ENCODE measurements at places on chromosomes 2 and 18.

- no peak for DNase-seq
Measured at GRCh38 chr2:64562148-64562784, 38.1 kb downstream of the AFTPH start.

DNA sequence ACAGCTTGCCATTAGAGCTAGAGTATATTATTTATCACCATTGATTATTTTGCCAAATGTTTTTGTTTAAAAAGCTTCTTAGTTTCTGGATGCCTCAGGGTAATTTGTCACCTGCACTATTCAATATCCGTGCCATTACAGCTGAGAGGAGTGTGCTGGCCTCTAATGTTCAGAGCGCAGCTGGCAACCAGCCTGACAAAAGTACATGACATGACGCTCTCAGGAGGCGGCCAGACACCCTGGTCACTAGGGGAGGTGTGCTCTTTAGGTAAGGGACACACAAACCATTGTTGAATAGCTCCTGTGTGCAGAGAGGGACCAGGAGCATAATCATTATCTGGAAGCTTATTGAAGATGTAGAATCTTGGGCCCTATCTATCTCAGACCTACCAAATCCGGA lies 20.3 kb downstream of the LIMS1 start:
- DNase-seq = no peak

DNA sequence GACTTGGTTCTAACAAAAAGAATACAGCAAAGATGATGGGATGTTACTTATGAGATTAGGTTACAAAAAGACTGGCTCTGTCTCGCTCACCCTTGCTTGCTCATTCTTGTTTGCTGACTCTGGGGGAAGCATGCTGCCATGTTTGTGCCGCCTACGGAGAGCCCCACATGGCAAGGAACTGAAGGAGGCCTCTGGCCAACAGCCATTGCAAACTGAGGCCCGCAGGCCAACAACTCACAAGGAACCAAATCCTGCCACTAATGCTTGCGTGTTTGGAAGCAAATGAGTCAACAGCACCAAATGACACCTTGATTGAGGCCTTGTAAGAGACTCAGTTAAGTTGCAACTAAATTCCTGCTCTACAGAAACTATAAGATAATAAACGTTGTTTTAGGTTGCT lies 297.6 kb upstream of the STON1 start:
- no peak for DNase-seq

GRCh38 chr2:35447215-35447614 lies 908.4 kb upstream of the CRIM1 start:
- no peak for DNase-seq

- DNase-seq = no peak
Measured at GRCh38 chr2:231930593-231931281, 4.5 kb upstream of the NPPC start.

GRCh38 chr2:230795856-230796255 lies 68.9 kb upstream of the ITM2C start:
- DNase-seq = no peak

DNA sequence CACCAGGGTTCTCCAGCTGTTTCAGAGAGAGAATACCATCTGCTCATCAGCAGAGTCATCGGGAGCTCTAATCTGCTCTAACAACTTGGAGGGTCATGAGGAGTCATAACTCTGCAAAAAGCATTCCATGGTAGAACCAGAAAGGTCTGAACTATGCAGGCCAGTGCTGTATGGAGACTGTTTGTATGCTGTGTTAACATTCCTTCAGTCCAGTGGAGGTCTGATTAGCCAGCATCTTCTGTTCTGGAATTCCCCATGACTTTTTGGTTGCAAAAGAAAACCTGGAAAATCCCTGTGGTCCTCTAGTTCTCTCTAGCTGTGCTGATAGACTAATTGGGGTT lies 9.4 kb upstream of the ITGB6 start:
- DNase-seq = no peak

GRCh38 chr2:216570357-216570756 lies 62.9 kb upstream of the IGFBP2 start:
- no peak for DNase-seq

- no peak for DNase-seq
Measured at GRCh38 chr2:222470802-222471468, 46.6 kb downstream of the SGPP2 start.

GRCh38 chr2:72743481-72743880 lies 82.4 kb downstream of the EXOC6B start:
- no peak for DNase-seq

- no peak for DNase-seq
Measured at GRCh38 chr2:140624200-140624599, 1506.6 kb downstream of the LRP1B start.

DNA sequence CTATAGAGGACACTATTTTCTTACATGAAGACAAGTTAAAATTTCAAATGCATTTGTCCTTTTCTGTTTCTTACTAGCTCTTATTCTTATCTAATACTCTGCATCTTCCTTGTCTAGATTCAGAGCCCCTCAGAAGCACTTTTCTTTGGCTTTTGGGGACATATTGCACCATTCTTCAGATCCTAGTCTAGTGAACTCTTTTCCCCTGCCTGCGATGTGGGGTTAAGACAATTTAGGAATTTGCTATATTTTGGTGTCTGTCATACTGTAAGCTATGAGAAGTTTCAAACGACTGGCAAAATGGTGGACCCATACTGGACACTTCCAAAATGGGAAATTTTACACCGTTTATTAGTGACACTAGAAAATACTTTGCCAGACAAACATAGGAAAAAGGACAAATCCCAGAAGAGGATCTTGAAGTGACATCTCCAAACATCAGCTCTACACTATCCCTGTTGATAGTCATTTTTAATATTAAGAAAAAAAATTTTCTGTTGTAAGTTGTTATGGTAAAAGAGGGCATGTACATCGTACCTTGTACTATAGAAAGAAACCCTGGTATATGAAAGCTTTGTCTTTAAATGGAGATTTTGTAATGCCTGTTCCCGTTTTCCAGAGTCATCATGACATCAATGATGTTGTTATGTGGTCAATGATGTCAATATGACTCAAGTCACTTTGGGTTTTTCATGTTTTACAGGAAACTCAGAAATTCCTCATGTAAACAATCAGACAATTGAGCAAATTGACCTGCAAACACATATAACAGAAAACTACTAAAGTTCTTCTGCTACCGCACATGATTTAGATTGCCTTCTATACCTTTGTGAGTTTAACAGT lies 4.4 kb upstream of the KYNU start:
- no peak for DNase-seq

- DNase-seq = no peak
Measured at GRCh38 chr2:219289537-219290361, 10.6 kb downstream of the DNAJB2 start.

GRCh38 chr2:3197308-3197707 lies 180.3 kb downstream of the EIPR1 start:
- no peak for DNase-seq

- no peak for DNase-seq
Measured at GRCh38 chr2:159411460-159411859, 125.0 kb upstream of the WDSUB1 start.

GRCh38 chr2:206289391-206289790 lies 14.9 kb downstream of the ZDBF2 start:
- DNase-seq = no peak

DNA sequence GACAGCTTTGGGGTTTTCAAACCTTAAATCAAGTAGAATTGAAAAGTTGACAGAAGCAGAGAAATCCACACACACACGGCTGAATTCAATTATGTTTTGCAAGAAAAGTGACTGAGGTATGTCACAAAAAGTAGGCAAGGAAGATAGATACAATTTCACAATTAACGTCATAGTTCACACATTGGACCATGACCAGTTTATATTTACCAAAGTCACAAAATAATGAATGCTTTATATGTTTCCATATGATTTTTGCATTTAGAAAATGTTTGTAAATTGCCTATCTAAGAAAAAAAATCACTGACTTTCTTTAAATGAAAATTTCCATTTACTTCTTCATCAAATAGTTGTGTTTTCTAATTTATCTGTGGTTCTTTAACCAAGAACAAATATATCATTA lies 29.4 kb upstream of the ZNF516 start:
- no peak for DNase-seq

- no peak for DNase-seq
Measured at GRCh38 chr2:228654707-228655106, 473.2 kb upstream of the SPHKAP start.

GRCh38 chr2:67237288-67237687 lies 159.8 kb upstream of the ETAA1 start:
- no peak for DNase-seq

- no peak for DNase-seq
Measured at GRCh38 chr2:216971593-216971992, 111.7 kb upstream of the TNP1 start.

GRCh38 chr18:38033282-38033681 lies 467.7 kb upstream of the CELF4 start:
- no peak for DNase-seq

DNA sequence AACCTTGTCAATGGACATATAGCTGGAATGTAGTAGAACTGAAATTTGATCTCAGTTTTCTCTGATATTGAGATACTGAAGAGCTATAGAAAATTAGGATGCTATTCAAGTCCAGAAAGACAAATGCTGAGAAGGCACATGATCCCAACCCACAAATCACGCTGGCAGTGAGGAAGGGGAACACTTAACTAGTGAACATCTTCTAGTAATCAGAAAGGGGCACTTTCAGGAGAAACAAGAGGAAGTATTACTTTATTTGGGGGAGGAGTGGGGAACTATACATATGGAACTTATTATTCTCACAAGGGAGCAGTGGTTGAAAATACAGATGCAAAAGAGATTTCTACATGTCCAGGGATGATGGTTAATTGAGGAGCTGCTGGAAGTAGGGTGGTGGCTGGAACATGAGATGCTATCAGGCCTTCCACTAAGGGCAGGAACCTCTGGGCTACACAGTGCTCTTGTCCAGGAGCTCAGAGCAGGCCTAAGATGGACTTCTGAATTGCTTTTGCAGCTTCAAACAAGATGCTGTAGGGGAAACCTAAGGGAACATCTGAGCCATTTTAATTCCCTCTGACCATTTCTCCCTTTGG lies 79.3 kb downstream of the TGFA start:
- DNase-seq = no peak

DNA sequence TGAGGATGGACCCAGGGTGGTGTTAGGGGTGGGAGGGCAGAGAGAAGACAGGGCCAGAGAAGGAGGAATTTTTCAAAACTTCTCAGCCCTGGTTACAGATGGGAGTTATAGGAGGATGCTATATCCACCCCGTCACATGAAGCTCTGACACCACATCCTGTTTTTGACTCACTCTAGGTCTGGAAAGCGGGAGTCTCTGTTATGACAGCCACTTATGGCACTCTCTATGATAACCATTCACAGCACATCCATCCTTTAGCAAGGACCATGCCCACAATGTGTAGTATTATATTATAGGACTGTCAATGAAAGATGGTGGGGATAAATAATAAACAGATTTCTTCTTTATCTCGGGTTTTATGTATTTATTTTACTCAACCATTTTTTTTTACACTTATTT lies 461.2 kb downstream of the CDH2 start:
- no peak for DNase-seq

DNA sequence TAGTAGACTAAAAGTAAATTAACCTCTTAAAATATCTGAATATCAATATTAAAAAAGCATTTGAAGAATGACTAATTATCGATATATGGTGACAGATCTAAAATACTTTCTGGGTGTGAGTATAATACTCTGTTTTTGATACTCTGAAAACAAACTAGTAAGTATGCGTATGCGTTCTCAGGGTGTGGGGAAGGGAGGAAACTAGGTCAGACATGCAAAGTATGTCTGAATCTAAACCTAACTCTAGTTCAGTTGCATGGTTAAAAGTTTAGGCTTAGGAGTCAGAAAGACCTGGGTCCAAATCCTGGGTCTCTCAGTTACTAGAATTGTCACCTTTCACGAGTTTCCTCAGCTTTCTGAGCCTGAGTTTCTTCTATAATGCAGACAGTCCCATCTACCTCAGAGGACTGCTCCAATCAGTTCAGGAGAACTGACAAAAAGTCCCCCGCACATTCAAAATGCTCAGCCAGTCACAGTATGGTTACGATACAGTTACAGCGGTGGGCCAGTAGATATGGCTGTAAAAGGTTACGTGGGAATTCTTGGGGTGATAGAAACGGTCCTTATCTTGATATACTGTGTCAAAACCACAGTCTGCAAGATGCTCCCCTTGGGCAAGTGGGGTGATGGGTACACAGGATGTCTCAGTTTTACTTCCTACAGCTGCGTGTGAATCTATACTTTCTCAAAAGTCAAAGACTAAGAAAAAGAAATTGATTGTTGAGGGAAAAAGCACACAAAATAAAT lies 29.2 kb downstream of the UNC50 start:
- no peak for DNase-seq

- no peak for DNase-seq
Measured at GRCh38 chr2:68740400-68740914, 5.8 kb downstream of the ARHGAP25 start.

GRCh38 chr18:32438173-32438572 lies 32.5 kb downstream of the GAREM1 start:
- DNase-seq = no peak

DNA sequence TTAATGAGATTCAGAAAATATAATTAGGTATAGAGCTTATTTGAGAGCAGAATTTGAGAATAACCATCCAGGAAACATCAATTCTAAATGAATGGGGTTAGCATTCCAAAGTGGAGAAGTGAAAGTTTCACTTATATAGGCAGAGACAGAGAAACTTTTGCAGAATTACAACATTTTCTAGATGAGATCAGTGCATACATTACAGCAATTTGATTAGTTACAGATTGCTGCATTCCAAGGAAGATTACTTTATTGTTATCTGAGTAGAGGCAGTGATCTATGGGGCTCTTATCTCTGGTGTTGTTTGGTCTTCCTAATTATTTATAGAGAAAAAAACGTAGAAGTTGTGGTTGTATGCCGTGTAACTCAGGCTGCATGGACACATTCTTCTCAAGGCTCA lies 373.8 kb upstream of the SYT4 start:
- no peak for DNase-seq

DNA sequence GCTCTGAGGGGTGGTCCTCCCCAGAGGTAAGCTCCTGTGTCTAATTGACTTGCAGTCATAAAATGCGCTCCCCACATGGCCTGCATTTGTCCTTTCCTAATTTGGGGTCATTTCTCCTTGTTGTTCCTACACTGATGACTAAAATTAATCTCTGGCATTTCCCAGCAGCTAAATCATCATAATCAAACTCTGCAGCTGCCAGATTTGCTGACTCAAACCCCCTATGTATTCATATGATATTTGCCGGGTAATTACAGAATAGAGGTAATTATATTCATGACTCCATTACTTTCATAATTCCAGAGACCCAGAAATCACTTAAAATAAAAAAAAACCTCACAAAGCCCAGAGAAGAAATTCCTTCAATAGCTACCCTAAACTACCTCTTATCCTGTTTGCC lies 331.4 kb upstream of the KLHL29 start:
- no peak for DNase-seq

- DNase-seq = no peak
Measured at GRCh38 chr2:236342951-236343350, 78.7 kb upstream of the ASB18 start.

GRCh38 chr2:121570036-121570666 lies 39.5 kb downstream of the RNU4ATAC start:
- no peak for DNase-seq
